ENCODE measurements at places on chromosomes 6 and 20.
A peak's percentile ranks its signal among the peaks of the same experiment; 100 is the strongest.

DNA sequence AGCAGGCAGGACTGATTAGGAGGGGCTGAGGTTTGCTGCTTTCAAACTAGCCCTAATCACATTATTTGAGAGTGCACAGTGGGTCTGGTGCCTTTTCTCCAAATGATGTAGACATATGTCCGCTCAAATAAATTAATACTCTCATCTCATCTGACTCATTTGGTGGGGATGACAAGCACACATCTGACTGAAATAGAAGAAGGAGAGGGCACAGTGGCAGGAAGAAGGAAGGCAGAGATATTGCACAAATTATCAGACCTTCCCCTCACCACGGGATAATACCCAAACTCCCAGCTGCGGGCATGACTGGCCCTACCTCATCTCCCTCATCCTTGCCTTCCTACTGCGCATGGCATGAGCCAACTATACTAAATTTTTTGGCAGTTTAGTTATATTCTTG, 33.9 kb upstream of the TNFRSF21 start:
- peak; percentile 80 for DNase-seq

DNA sequence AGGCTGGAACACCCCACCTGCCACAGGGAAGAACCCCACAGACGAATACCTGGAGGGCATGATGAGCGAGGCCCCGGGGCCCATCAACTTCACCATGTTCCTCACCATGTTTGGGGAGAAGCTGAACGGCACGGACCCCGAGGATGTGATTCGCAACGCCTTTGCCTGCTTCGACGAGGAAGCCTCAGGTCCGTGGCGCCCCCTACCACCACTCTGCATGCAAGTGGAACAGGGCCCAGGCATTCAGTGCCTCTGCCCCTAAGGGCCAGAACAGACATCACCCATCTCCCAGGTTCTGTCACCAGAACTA, 6.6 kb downstream of the MYL9 start:
- DNase-seq: no peak

- DNase-seq: no peak
Measured at GRCh38 chr6:89734526-89734925, 85.1 kb downstream of the MDN1 start.

- peak; percentile 81 for DNase-seq
Measured at GRCh38 chr6:36368921-36369865, 18.3 kb downstream of the ETV7 start.

DNA sequence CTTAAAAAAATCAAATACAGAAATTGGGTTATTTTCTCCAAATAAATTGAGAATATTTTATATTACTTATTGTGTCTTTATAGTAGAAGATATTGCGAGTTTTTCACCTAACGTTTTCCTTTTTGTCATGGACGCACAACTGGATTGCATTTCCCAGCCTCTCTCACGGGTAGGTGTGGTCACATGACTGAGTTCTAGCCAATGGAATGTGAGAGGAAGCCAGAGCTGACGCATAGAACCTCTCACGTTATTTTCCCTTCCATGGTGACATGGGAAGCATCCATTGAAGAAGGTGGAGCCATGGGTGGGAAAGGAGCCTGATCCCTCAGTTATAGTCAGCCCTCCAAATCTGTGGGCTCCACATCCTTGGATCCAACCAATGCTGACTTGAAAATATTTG, 155.9 kb upstream of the UST start:
- no peak for DNase-seq

DNA sequence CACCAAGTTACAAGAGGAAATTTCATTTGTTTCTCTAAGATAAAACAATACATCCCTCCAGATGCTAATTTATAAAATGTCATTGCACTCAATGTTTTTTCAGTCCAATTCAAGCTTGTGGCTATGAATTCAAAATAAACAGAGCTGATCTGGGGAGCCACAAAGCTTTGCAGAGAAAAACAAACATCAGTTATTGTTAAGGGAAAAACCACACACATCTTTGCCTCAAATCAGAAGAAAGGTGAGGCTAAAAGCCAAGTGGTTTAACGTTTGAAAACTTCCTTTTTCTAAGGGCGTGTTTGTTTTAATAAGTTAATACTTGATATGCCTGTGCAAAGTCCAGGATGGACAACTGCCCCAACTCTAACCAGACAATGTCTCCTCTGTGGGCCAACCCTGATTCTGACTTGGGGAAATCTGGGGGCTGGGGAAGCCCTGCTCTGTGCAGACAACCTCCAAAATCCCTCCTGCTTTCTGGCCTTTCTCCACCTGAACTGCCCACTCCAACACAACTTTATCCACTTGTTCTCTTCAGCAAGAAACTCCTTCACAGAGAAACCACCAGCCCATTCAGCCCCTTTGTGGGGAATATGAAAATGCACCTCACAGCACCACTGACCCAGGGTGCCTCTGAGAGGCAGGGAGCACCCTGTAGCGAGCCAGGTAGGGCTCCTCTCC, 44.6 kb upstream of the NT5E start:
- no peak for DNase-seq
